ENCODE measurements at places on chromosomes 2 and 18.

DNA sequence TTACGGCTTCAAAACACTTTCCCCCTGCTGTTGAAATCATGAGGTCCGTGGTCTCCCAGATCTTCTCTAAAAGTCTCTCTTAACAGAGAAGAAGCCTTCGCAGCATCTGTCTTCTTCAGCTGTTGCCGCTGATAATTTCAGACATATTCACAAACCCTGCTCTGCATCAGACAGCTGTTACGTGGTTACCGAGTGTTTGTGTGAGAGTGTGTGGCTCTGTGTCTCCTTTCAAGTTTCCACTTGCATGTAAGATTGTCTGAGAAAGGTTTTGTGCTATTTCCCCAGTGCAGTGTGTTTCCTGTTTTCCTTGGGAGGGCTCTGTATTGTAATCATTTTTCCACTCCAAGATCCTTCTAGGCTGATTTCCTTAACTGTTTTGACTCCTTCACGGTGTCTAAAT lies 32.8 kb downstream of the MAIP1 start:
- H3K27me3 ChIP-seq, result no peaks in the 10 kb centered on the region
- DNase-seq, result no peak
- H3K36me3 ChIP-seq, result no peaks in the 10 kb centered on the region
- H3K27ac ChIP-seq, result no peak overlapping the region
- H3K4me3 ChIP-seq, result no peak overlapping the region

DNA sequence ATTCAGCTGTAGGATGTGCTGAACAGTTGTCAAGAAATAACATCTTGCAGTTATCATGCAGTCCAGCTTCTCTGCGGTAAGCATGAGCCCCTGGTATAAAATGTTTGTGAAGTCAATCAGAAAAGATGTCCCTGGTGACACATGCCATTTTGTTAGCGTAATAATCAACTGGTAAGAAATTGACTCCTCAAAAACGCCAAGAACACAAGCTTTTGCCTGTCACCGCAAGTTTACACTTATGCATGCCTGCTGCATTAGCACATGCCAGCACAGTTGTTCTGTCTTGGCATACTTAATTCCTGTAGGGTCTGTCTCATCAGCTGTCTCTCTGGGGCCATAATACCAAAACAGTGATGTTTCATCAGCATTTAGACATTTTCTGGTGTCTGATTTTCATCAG lies 524.8 kb upstream of the DSEL start:
- H3K27me3 ChIP-seq, result no peaks in the 10 kb centered on the region
- no peak overlapping the region for H3K4me3 ChIP-seq
- no peaks in the 10 kb centered on the region for H3K36me3 ChIP-seq

GRCh38 chr2:158079672-158080071 lies 22.0 kb upstream of the UPP2 start:
- H3K4me3 ChIP-seq, result no peak overlapping the region
- H3K27me3 ChIP-seq, result no peaks in the 10 kb centered on the region
- no peak overlapping the region for H3K27ac ChIP-seq
- no peaks in the 10 kb centered on the region for H3K4me1 ChIP-seq
- DNase-seq, result no peak

DNA sequence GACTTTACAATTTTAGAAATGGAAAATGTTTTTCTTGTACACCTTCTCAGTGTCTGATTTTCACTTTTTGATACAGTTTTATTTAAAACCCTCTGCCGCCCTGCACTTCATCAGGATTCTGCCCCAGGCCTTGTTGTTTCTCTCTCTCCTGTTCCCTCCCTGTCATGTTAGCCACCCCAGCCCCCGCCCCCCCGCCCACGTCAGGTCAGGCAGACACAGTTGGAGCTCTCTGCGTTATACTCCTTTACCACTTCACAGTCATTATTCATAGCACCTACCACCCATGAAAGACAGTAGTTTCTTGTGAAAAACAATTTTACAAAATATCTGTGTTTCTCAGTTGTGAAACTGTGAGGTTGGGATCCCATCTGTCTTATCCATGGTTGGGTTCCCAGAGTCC lies 21.5 kb downstream of the ADNP2 start:
- H3K4me1 ChIP-seq, result peaks cover 2% of the 10 kb centered on the region
- DNase-seq, result no peak
- H3K27ac ChIP-seq, result no peak overlapping the region
- peaks cover 19% of the 10 kb centered on the region for H3K36me3 ChIP-seq
- no peak overlapping the region for H3K4me3 ChIP-seq

DNA sequence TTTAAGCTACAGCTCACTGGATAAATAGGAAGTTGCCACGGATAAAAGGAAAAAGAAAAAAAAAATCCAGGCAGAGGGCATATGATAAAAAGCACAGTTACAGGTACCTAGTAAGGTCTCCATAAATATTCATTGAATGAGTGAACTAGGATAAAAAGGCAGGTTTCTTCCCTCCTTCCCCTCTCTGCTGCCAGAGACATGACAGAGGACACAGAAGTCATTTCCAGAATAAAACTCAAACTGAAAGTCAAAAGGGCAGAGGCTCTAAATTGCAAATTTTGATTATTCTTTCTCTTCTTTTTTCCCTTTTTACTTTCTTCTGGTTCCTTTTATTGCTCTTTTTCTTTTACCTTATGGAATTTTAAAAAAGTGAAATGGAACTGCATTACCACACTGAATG lies 7.7 kb downstream of the CD302 start:
- peaks cover under 1% of the 10 kb centered on the region for H3K27me3 ChIP-seq
- no peaks in the 10 kb centered on the region for H3K36me3 ChIP-seq
- H3K27ac ChIP-seq, result no peak overlapping the region
- no peak overlapping the region for H3K4me3 ChIP-seq
- DNase-seq, result no peak

GRCh38 chr2:37809931-37810570 lies 115.0 kb upstream of the RMDN2 start:
- peaks cover 6% of the 10 kb centered on the region for H3K4me1 ChIP-seq
- peaks cover 1% of the 10 kb centered on the region for H3K36me3 ChIP-seq
- H3K4me3 ChIP-seq, result no peak overlapping the region
- no peak overlapping the region for H3K27ac ChIP-seq

GRCh38 chr2:19358242-19359020 lies at the start of gene OSR1:
Gene OSR1, minus strand, starts transcription at chr2:19358623. Its CDS starts 4,818 bp downstream, at chr2:19353805.
- peaks cover 30% of the 10 kb centered on the region for H3K4me1 ChIP-seq
- H3K27me3 ChIP-seq, result peaks cover 77% of the 10 kb centered on the region
- peak within 1 kb of the TSS; percentile 85 for H3K4me3 ChIP-seq
- H3K27ac ChIP-seq, result peak within 1 kb of the TSS; percentile 79
- peak; percentile 52 for DNase-seq

DNA sequence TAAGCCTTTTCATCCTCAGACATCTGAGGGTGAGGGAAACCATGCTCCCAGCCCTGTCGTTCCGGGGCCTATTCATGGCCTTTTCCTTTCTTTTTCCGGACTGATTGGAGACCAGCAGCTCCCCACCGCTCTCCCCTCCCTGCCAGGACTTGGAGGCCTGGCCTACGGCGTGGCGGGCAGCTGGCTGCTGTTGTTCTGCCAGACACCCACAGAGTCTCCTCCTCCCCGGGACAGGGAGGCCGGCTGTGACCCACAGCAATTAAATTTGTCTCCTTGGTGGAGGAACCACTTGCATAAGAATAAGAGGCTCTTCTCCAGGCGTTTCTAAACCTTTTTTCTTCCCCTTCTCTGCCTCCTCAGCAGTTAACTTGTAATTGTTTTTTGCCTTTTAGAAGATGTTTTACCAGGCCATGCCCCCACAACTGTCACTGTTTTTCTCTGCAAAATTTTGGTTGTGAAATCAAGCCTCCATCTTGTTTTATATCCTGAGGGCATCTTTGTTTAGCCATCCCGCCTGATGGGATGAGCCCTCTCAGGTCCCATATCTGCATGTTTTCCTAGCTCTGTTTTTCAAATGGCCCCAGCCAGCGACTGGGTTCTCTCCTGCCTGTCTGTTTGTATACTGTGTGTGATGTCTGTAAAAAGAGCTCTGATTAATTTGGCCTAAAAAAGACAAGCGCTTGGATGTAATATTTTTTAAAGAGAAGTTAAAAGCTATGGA lies 1060.0 kb upstream of the DDX18 start:
- DNase-seq, result no peak
- H3K27me3 ChIP-seq, result no peaks in the 10 kb centered on the region
- no peak overlapping the region for H3K27ac ChIP-seq
- no peaks in the 10 kb centered on the region for H3K36me3 ChIP-seq

- no peak for DNase-seq
- H3K4me1 ChIP-seq, result peaks cover 8% of the 10 kb centered on the region
- H3K27ac ChIP-seq, result no peak overlapping the region
- H3K27me3 ChIP-seq, result no peaks in the 10 kb centered on the region
- H3K36me3 ChIP-seq, result no peaks in the 10 kb centered on the region
- no peak overlapping the region for H3K4me3 ChIP-seq
Observed at GRCh38 chr2:191839918-191840804, 6.7 kb downstream of the CAVIN2 start.

DNA sequence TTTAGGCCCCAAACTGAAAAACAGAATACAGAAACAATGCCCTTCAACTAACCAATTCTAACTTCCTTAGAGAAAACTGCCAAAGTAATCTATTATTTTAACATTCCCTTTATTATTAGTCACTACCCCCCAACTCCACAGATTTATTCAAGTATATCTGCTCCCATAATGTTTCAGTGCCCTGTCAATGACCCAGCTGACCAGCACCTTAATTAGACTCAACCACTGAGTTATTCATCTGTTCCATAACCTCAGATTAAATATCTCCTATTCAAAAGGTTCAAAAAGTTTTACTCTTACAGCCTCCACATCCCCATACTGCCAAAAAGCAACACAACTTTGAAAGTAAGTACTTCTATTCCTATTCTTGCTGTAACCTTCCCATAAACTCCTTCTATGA lies 202.4 kb downstream of the EXOC6B start:
- DNase-seq, result no peak
- H3K4me1 ChIP-seq, result no peaks in the 10 kb centered on the region
- H3K36me3 ChIP-seq, result peaks cover 3% of the 10 kb centered on the region

DNA sequence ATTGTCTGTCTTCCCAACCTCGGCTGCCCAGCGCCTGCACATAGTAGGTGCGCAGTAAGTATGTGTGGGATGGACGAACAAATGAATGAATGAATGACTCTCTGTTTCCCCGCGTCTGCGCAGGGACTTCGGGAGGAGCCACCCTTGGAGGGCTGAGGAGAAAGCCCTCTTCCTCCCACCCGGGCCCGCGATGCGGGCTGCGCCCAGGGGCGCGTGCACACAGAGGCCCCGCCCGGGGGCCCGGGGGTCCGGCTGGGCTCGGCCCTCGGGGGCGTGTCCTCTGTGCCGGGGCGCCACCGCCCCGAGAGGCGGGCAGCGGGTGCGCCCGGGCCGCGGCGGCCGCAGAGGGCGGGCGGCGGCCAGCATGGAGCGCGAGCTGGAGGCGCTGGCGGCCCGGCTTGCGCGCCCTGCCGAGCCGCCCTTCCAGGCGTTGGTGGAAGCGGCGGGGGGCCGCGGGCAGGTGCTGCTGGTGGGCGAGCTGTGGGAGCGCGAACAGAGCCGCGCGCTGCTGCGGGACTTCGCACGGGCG lies at the start of gene C2orf72:
C2orf72 (plus strand) TSS at position 322 of the 529 bp plus-strand sequence; CDS start at position 365, 43 bp downstream.
- H3K4me1 ChIP-seq, result peaks cover 17% of the 10 kb centered on the region
- H3K27me3 ChIP-seq, result peaks cover 42% of the 10 kb centered on the region
- peak within 1 kb of the TSS; percentile 69 for H3K4me3 ChIP-seq
- peak; percentile 29 for DNase-seq
- peaks cover 4% of the 10 kb centered on the region for H3K36me3 ChIP-seq
- peak within 1 kb of the TSS; percentile 82 for H3K27ac ChIP-seq

- H3K4me3 ChIP-seq, result no peak overlapping the region
- H3K36me3 ChIP-seq, result peaks cover 4% of the 10 kb centered on the region
- H3K27ac ChIP-seq, result peak overlapping the region; percentile 53
- no peak for DNase-seq
Observed at GRCh38 chr2:149422337-149422990, 92.1 kb downstream of the LYPD6 start.

DNA sequence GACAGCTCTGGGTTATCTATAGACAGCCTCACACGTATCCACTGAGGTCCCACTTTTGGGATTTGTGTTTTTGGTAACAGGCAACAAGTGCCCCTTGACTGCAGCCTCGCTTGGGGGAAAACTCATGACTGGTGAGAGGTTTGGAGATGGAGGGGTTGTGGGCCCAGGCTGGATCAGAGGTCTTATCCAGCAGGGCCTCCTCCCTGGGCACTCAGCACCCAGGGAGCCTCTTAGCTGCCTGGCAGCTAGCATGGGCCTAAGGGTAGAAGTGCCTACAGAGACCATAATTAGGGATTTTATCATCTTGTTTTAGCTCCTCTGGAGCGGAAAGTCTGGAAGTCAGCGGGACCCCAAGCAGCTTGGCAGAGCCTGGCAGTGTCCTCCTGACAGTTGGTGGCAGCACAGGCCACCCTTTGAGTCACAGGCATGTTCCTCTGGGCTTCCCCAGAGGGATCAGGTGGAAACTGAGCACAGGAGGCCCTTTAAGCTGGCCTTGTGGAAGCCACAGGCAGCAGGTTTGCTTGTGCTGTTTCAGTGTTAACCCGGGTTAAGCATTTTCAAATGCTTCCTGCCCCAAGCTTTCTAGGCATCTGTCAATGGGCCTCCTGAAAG lies 143.1 kb downstream of the KCTD1 start:
- H3K4me3 ChIP-seq, result no peak overlapping the region
- no peak overlapping the region for H3K27ac ChIP-seq
- peaks cover 7% of the 10 kb centered on the region for H3K27me3 ChIP-seq
- H3K4me1 ChIP-seq, result no peaks in the 10 kb centered on the region
- H3K36me3 ChIP-seq, result no peaks in the 10 kb centered on the region

DNA sequence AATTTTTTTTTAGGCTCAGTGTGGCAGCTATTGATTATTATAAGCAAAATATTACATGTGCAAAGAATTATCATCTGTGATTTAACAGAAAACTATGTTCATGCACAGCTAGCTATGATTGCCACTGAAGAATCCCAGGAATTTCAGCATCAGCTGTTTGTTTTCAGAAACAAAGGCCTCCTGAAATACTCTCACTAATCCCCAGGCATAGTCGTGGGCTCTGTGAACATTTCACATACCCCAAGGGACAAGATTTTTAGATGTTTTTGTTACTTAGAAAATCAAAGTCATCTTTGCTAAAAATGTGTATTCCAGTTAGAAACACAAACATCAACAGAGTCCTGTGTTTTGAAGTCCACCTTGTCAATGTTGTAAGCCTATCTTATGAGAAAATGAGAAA lies 156.1 kb downstream of the MYO1B start:
- no peak for DNase-seq
- peak overlapping the region; percentile 18 for H3K27ac ChIP-seq
- H3K4me3 ChIP-seq, result no peak overlapping the region
- peaks cover 46% of the 10 kb centered on the region for H3K36me3 ChIP-seq

DNA sequence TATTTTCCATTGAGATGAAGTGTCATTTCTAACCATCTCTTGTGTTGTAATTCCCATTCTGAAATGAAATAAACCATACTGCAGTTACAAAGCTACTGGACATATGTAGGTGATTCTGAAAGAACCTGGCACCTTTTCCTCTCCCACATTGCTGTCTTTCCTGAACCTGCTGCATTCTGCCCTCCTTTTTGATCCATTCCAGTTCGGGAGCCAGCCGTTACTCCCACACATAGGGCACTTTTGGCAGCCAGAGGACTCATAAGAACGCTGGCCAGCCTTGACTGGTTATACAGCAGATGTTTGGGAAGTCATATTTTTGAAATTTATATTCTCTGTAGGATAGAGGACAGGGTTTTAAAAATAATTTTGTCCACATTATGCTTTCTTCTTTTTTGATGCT lies 369.8 kb upstream of the CDH7 start:
- no peaks in the 10 kb centered on the region for H3K27me3 ChIP-seq
- H3K27ac ChIP-seq, result no peak overlapping the region
- H3K4me1 ChIP-seq, result no peaks in the 10 kb centered on the region
- no peak for DNase-seq

GRCh38 chr2:175309799-175310198 lies 128.3 kb upstream of the ATP5MC3 start:
- H3K27me3 ChIP-seq, result peaks cover 21% of the 10 kb centered on the region
- no peak overlapping the region for H3K27ac ChIP-seq

- H3K27me3 ChIP-seq, result peaks cover 16% of the 10 kb centered on the region
- H3K36me3 ChIP-seq, result no peaks in the 10 kb centered on the region
- DNase-seq, result no peak
- peaks cover 2% of the 10 kb centered on the region for H3K4me1 ChIP-seq
Observed at GRCh38 chr2:105972246-105972645, 221.9 kb downstream of the UXS1 start.
